ENCODE measurements at places on chromosomes 3 and 15.

DNA sequence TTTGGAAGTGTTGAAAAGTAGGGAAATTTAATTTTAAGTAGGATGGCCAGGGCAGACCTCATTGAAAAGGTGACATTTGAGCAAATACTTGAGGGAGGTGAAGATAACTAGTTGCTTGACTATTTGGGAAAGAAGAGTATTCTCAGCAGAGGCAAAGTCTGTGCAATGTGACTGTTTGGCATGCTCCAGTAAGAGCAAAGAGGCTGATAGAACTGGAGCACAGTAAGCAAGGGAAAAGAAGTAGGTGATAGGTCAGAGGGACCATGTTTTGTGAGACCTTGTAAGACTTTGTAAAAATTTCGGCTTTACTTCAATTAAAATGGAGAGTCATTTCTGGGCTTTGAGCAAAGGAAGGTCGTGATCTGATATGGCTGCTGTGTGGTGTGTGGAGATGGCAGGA, 335.8 kb downstream of the ZIC1 start:
- DNase-seq, result no peak

- DNase-seq, result no peak
Measured at GRCh38 chr3:153293265-153293664, 131.2 kb downstream of the RAP2B start.

- DNase-seq, result no peak
Measured at GRCh38 chr3:142706321-142707127, 17.3 kb upstream of the TRPC1 start.

DNA sequence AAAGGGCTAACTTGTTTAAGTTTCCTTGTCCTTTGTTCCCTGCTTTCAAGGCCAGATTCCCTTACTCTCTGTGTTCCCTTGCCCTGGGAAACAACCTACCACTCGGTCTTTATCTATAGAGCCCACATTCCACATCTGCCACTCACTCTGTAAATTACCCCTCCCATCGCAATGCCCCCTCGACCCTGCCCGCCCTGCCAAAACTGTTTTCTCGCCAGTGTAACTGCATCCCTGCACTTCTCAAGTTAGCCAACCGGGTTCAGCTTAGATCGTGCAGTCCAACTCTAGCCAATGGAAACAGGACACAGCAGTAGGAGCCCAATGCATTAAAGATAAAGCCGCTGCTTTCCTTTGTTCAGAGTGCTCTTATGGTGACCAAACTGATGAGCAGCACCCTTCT, 263.6 kb downstream of the TBL1XR1 start:
- no peak for DNase-seq

DNA sequence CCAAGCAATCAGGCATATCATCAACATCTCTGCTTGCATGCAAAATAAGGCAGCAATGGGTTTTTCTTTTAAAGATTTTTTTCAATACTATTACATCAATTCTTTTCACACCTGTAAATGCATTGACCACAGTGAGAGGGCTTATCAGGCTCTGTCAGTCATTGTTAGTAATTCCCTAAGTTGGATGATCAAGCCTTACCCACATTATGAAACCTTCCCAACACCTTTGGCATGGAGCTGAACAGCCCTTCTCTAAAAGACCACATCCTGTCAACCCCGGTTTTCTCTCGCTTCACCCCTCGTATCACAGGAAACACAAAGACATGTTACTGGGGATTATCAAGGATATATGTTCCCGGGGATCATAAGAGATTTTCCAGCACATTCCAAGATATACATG, 135.2 kb upstream of the SLC24A5 start:
- DNase-seq, result no peak

GRCh38 chr3:46143951-46144473, 64.1 kb downstream of the CCR1 start:
- DNase-seq, result no peak

DNA sequence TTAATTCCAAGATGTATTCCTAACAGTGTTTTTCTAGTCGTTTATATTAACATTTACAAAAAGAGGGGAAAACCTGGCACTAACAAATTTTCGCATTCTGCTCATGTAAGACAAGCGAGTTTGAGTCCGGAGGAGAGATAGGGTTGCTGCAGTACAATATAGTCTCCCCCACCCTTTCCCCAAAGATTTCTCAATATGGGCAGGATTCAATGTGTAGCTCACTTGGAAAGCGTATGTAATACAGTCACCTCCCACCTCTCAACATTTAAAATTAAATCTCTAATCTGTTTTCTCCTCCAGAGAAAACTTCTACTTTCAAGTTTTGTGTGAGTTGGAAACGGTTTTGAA, 57.9 kb downstream of the CMSS1 start:
- DNase-seq, result no peak

- DNase-seq, result no peak
Measured at GRCh38 chr3:197335428-197336132, 37.2 kb upstream of the DLG1 start.

DNA sequence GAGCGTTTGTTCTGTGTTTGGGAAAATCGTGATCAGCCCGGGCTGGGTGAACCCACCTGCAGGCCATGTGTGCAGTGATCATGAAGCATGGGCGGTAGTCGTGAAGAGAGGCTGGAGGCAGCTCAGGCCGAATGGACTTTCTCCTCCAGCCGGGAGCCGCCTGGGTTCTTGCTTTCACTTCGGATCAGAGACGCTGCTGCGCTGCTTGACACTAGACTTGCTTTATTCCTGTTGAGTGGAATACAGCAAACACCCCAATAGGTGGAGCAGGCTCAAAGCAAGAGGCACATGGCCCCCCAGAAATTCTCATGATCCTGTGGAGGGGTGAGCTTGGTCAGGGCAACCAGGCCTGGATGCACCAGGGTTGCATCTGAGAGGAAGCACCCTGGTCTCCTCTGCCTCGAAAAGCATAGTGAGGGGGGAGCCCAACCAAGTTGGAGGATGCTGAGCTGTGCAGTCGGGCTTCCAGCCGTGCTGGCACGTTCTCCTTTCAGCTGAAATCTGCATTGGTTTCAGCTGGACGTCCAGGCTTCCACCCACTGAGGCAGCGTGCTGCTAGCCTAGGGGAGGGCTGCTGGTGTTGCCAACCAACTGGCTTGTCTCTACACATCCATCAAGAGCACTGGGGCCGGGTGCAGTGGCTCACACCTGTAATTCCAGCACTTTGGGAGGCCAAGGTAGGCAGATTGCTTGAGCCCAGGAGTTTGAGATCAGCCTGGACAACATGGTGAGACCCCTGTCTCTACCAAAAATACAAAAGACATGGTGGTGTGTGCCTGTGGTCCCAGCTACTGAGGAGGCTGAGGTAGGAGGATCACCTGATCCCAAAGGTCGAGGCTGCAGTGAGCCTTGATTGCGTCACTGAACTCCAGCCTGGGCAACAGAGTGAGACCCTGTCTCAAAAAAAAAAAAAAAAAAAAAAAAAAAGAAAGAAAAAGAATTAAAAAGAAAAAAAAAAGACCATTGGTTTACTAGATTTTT, 2.8 kb upstream of the NRROS start:
- DNase-seq, result no peak

- DNase-seq, result no peak
Measured at GRCh38 chr3:46416125-46416810, 9.2 kb downstream of the CCRL2 start.

DNA sequence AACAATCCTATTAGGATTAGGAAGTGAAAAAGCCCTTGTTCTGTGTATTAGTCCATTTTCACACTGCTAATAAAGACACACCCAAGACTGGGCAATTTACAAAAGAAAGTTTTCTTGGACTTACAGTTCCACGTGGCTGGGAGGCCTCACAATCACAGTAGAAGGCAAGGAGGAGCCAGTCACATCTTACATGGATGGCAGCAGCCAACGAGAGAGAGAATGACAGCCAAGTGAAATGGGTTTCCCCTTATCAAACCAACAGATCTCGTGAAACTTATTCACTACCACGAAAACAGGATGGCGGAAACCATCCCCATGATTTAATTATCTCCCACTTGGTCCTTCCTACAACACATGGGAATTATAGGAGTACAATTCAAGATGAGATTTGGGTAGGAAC, 248.2 kb upstream of the KCNMB2 start:
- no peak for DNase-seq

GRCh38 chr15:36370731-36371112, 208.7 kb upstream of the CDIN1 start:
- DNase-seq, result no peak

- DNase-seq, result no peak
Measured at GRCh38 chr3:133610031-133610430, 36.5 kb downstream of the CDV3 start.

DNA sequence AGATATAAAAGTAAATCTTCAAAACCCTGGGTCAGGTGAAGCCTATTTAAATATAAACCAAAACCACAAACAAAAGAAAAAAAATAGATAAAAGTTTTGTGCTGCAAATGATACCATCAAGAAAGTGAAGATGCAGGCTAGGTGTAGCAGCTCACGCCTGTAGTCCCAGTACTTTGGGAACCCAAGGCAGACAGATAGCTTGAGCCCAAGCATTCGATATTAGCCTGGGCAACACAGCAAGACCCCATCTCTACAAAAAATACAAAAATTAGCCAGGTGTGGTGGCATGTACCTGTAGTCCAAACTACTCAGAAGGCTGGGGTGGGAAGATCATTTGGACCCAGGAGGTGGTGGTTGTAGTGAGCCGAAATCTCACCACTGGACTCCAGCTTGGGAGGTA, 164.8 kb downstream of the MAGI1 start:
- DNase-seq, result no peak

GRCh38 chr15:33091983-33092693, 102.4 kb downstream of the FMN1 start:
- DNase-seq, result no peak

DNA sequence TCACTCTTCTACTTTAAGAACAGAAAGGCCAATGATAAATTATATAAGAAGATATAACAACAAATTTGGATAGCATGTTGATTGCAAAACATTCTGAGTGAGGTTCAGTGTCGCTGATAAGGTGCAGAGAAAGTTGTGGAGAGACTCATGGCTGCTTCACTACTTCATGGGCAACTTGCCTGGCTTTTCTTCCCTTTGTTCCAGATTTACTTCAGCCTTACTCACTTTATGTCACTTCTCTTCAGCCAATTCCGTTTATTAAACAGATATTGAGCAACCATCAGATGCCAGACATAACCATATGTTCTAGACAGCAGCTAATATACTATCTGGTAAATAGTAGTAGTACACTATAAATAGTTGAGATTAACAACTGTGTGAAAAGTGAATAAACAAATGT, 150.0 kb upstream of the CHL1 start:
- no peak for DNase-seq

DNA sequence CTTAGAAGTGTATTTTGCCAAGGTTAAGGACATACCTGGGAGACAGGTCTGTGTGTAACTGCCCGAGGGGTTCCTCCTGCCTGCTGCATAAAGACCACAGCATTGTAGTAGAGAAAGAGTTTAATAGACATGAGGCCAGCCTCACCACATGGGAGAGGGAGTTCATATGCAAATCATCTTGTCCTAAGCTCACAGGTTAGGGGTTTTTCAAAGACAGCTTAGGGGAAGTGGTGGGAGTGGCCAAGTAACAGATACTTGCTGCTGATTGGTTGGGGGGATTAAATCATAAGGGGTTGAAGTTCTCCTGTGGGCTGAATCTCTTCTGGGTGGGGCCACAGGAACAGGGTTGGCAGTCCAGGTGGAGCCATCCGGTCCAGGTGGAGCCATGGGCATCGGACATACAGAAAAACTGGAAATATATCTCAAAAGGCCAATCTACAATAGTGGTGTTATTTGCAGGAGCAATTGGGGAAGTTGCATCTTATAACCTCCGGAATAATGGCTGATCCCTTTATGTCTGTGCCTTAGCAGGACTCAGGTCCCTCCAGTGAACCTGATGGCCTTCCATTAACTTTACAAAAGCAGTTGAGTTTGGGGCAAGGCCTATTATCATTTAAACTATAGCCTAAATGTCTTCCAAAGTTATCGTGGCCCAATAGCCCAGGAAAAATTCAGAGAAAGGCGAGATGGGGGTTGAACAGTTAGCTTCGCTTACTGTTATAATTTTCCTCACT, 86.0 kb upstream of the MFGE8 start:
- no peak for DNase-seq

- no peak for DNase-seq
Measured at GRCh38 chr3:178802259-178802658, 266.0 kb downstream of the KCNMB2 start.

DNA sequence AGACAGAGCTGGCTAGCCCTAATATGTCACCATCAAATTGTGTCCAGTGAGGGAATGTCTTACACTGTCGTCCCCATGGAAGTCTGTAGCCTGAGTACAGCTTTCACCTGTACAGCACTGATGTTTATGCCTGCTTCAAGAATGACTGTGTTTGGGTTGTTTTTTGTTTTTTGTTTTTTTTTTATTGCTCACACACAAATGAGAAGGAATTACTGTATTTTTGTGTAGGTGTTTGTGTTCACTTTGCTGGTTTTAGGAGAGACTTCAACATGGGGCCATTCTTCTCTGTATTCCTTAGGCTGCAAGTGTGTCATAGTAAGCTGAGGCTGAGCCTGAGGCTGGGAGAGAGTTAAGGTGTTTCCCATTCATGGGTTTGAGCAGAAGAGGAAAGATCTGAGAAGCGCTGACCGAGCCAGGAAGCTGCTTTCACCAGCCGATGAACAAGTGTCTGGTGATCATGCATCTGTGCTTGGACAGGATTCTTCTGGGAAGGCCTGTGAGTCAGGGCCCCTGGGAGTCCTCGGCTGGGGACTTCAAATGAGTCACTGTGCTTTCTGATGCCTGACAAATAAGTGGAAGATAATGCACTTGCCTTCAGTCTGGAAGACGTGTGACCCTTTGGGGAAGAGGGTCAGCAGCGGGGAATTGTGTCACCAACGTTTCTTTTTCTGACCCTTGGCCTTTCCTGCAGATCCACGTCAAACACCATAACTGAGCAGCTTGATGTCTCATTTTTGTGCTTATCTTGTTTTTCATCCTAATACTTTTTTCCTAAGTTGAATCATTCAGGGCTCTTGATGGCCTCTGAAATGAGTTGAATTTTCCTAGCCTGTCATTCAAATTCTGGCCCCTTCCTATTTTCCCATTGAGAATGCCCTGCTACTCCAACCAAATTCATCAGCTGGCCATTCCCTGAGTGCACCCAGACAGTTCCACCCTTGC, 36.7 kb upstream of the ZBTB38 start:
- no peak for DNase-seq

DNA sequence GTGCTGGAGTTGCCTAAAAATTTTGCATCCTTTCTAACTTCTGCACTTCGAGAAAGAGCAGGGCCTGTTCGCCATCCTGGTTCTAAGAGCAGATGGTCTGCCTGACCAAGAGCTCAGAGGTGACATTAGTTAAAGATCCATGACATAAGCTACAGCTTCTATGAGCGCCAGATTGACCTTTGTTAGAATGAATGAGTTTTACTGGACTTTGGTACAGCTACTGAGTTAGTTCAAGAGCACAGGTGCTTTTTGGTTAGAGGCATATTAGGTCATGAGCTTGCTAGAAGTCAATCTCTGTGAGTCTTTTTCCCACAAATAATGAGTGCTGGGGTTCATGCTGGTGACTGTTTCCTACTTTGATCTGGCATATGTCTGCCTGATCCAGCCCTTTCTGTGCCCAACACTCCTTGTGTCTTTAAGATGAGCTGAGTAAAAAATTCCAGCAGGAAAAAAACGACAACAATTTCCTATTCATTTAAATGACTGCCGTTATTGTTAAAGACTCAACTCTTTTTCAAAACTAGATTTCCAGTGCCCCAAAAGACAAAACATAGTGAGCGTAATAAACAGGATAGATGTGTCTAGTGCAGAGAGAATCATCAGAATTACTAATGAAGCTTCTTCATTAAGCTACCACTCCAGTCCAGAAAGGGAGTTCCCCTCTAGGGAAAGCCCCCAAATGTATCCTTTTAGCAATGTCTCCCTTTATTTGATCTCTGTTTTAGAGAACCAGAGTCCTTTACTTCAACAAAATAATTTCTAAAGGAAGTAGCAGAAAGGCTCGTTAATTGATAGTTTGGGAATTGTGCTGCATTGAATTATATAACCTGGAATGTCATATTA, 152.9 kb downstream of the SLCO3A1 start:
- no peak for DNase-seq

GRCh38 chr3:17810759-17811158, 68.3 kb upstream of the TBC1D5 start:
- DNase-seq, result no peak

Data from stimulated activated CD4-positive, alpha-beta T cell treated with anti-CD3 and anti-CD28 coated beads, Interleukin-4, amount 100 ng/mL, for 4 hours (primary cell).